ENCODE measurements at places on chromosomes 3 and 15.
A peak's percentile ranks its signal among the peaks of the same experiment; 100 is the strongest.

- H3K27me3 ChIP-seq, result no peaks in the 10 kb centered on the region
- no peak overlapping the region for H3K4me3 ChIP-seq
- DNase-seq, result no peak
- no peaks in the 10 kb centered on the region for H3K36me3 ChIP-seq
- peaks cover 6% of the 10 kb centered on the region for H3K4me1 ChIP-seq
Observed at GRCh38 chr3:72627271-72627670, 221.0 kb downstream of the SHQ1 start.

- H3K4me1 ChIP-seq, result no peaks in the 10 kb centered on the region
- H3K4me3 ChIP-seq, result no peak overlapping the region
- H3K36me3 ChIP-seq, result no peaks in the 10 kb centered on the region
- no peaks in the 10 kb centered on the region for H3K27me3 ChIP-seq
- H3K27ac ChIP-seq, result no peak overlapping the region
Observed at GRCh38 chr3:67790043-67790442, 135.6 kb upstream of the SUCLG2 start.

GRCh38 chr15:60416484-60416883, 18.7 kb upstream of the ANXA2 start:
- H3K27me3 ChIP-seq, result no peaks in the 10 kb centered on the region
- DNase-seq, result no peak
- H3K4me1 ChIP-seq, result no peaks in the 10 kb centered on the region
- peaks cover 12% of the 10 kb centered on the region for H3K36me3 ChIP-seq

GRCh38 chr15:43091859-43092258, 14.0 kb downstream of the UBR1 start:
- no peaks in the 10 kb centered on the region for H3K4me1 ChIP-seq
- DNase-seq, result no peak
- H3K4me3 ChIP-seq, result no peak overlapping the region
- H3K36me3 ChIP-seq, result peaks cover 62% of the 10 kb centered on the region
- H3K27me3 ChIP-seq, result no peaks in the 10 kb centered on the region
- no peak overlapping the region for H3K27ac ChIP-seq

DNA sequence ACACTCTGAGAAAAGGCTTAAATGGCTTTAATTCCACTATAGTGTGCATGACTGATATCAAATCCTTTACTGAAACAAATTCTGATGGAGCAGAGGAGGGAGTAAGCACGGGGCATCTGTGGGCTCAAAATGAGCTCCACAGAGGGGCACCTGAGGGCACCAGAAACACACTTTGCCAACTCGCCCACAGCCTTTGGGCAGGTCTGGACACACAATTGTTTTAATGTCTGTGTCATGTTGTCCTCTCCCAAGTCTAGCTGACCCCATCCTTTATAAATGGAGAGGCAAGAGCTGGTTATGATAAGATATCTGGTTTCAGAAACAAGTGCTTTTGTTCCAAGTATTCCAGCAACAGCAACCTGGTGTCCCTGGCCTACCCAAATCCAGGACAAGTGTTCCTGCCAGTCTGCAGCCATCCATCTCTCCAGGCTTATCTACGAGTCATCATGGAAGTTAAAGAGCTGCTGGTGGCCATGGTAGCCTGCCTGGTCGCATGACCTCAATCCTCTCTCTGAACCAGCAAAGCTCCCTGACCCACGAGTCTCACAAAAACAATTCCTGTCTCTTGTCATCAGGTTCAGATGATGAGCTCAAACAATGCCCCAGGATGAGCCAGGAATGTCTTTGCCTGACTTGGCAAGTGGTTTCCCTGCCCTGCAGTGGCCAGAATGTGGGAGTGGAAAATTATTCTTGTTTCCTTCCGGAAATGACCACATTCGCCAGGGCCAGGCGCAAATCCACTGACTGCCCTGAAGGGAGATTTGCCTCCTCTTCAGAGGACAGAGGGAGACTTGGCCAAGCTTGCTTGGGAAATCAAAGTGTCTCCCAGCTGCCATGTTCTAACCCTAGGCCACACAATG, 64.4 kb upstream of the TPM1 start:
- H3K4me1 ChIP-seq, result peaks cover 19% of the 10 kb centered on the region
- H3K27ac ChIP-seq, result no peak overlapping the region
- no peak for DNase-seq
- H3K36me3 ChIP-seq, result no peaks in the 10 kb centered on the region
- no peaks in the 10 kb centered on the region for H3K27me3 ChIP-seq

DNA sequence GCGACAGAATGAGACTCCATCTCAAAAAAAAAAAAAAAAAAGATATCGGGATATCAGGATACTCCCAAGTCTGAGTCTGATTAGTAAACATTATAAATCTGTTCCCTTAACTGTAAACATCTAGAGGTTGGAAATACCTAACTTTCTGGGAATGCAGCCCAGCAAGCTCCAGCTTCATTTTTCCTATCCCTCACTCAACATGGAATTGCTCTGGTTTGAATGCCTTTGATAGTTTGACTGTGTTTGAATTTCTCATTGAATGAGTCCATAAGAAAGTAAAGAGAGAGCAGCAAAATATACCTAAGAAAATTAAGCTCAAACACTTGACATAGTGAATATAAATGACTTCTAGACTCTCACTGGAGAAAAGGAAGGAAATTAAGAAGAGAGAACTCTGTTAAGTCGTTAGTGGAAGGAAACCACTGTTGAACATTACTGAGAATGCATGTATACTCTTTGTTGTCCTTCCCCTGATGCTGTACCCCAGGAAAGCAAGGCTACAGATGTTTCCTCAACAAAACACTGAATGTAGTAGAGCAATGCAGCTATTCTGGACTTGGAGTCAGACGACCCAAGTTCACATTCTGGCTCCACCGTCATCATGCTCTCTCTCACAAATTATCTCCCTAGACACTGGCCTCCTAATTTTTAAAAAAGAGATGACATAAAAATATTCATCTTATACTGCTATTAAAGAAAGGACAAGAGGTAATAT, 62.4 kb downstream of the CD200 start:
- no peak overlapping the region for H3K27ac ChIP-seq
- H3K36me3 ChIP-seq, result no peaks in the 10 kb centered on the region
- H3K4me3 ChIP-seq, result no peak overlapping the region
- H3K27me3 ChIP-seq, result no peaks in the 10 kb centered on the region
- H3K4me1 ChIP-seq, result peaks cover 12% of the 10 kb centered on the region

GRCh38 chr15:57873564-57874209, 167.2 kb downstream of the POLR2M start:
- no peak overlapping the region for H3K27ac ChIP-seq
- DNase-seq, result no peak
- no peak overlapping the region for H3K4me3 ChIP-seq
- H3K4me1 ChIP-seq, result no peaks in the 10 kb centered on the region
- no peaks in the 10 kb centered on the region for H3K36me3 ChIP-seq

DNA sequence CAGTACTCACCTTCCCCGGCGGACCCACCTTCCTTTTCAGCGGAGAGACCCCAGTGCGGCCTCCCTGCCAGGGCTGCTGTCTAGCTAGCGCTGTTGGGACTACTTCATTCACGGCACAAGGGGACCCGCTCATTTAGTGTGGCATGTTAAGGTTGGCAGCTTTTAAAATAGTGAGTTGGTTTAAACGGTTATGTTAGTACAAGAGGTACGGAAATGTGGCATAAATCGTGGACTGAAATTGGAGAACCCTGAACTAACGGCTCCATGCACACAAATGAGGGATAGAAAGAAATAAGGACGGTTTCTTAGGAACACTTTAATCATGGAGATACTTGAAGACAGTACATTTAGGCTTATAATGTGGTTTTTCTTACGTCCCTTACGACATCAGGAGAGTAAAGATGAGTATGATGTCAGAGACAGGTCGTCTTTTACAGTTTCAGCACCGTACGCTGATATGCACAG, 752 bp downstream of the CEP63 start:
- H3K27ac ChIP-seq, result peak overlapping the region; percentile 91
- peaks cover 15% of the 10 kb centered on the region for H3K4me1 ChIP-seq
- H3K36me3 ChIP-seq, result peaks cover 4% of the 10 kb centered on the region
- no peaks in the 10 kb centered on the region for H3K27me3 ChIP-seq
- DNase-seq, result peak; percentile 36

GRCh38 chr3:177629276-177629675, 432.0 kb upstream of the TBL1XR1 start:
- no peak for DNase-seq
- no peaks in the 10 kb centered on the region for H3K27me3 ChIP-seq
- no peaks in the 10 kb centered on the region for H3K36me3 ChIP-seq
- H3K4me3 ChIP-seq, result no peak overlapping the region
- H3K27ac ChIP-seq, result no peak overlapping the region
- H3K4me1 ChIP-seq, result peaks cover 3% of the 10 kb centered on the region

DNA sequence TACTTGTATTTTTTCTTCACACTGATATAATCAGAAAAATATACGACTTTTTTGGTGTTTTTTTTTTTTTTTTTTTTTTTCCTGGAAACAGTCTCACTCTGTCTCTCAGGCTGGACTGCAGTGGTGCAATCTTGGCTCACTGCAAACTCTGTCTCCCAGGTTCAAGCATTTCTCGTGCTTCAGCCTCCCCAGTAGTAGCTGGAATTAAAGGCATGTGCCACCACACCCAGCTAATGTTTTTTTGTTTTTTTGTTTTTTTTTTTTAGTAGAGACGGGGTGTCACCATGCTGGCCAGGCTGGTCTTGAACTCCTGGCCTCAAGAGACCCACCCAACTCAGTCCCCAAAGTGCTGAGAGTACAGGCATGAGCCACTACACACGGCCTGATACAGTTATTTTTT, 20.8 kb upstream of the DNAAF4 start:
- no peak overlapping the region for H3K4me3 ChIP-seq
- no peaks in the 10 kb centered on the region for H3K4me1 ChIP-seq
- no peak for DNase-seq
- no peak overlapping the region for H3K27ac ChIP-seq
- H3K36me3 ChIP-seq, result no peaks in the 10 kb centered on the region

DNA sequence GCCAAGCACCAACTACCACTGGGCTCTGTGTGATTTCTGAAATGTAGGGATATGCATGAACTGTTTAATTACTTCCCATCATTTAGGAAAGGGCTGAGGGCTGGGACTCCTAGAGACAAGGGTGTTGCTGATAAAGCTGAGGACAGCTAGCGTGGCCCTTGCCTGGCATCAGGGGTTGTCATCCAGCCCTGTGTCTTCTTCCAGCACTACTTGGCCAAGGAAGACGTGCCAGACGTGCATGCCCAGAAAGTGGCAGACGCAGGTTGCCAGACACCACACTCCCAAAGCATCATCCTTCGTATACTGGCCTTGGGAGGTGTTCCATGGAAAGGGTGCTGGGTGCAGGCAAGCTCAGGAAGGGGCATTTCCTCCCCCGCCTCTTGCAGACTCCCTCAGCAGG, 64.8 kb downstream of the LRIG1 start:
- H3K4me3 ChIP-seq, result no peak overlapping the region
- H3K36me3 ChIP-seq, result peaks cover 96% of the 10 kb centered on the region
- no peak for DNase-seq
- H3K27me3 ChIP-seq, result no peaks in the 10 kb centered on the region

DNA sequence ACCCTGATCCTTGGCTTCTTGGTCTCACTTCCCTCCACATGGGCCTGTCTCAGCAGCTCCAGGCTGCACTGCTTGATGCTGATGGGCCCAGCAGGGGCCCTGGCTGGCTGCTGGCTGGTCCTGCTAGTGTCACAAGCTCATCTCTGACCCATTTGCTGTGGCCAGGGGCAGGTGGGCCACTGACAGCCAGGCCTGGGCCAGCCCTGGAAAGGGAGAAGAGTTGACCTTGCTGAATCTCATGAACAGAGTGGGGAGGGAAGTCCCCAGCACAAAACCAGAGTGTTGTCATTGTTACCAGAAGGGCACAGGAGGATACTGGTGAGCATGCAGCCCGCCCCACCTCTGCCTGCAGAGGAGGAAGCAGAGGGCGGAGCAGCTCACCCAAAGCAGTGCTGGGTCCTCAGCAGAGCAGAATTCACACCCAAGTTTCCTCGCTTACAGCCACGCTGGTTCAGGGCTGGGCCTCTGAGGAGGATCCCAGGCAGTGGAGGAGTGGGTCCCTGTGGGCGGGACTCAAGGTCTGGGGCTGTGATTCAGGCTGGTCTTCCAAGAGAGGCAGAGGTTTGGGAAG, 7.6 kb upstream of the KLF15 start:
- H3K4me1 ChIP-seq, result no peaks in the 10 kb centered on the region
- DNase-seq, result no peak
- no peaks in the 10 kb centered on the region for H3K27me3 ChIP-seq
- H3K36me3 ChIP-seq, result no peaks in the 10 kb centered on the region
- H3K27ac ChIP-seq, result no peak overlapping the region

DNA sequence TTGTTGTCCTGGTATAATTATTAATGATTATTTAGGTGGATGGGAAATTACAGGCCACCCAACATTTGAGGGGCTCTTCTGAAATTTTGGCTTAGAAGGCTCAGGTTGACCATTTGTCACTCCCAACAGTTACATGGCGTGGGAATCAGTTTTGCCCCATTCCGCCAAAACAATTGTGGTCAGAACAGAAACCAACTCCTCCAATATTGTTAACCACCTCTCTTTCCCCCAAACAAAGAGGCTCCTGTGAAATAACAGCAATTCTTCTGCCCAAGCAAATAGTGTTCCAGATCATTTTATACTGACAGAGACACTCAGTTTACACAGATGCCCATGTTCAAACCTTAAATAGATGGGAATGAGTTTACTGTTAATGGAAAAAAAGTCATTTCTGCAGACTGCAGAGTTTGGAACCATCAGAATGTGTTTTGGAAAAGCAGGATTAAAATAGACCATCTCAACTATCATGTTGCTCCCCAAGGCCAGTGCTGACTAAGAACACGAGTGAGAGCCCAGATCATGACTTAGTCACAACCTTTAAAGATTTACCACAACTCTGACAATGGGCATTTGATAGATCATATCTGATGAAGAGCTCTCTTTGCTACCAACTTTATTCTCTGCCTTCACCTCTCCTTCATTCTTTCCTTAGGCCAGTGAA, 102.1 kb downstream of the DUT start:
- no peak overlapping the region for H3K27ac ChIP-seq
- H3K4me1 ChIP-seq, result no peaks in the 10 kb centered on the region
- H3K4me3 ChIP-seq, result no peak overlapping the region
- H3K36me3 ChIP-seq, result peaks cover 61% of the 10 kb centered on the region

DNA sequence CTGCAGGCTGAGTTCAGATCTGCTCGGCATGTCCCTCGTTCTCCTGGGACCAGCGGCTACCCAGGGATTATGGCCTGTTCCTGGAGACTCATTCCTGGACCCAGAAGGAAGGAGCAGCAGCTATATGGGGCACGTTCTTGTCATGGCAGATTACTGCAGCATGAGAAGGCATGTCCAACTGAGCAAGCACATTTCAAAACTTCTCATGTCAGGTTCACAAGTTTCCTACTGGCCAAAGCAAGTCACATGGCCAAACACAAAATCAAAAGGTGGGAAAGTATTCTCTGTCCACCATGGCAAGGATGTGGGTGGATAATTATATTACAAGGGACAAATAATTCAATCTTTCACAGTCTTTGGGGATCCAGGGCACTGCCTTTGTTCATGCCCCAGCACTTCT, 71.9 kb upstream of the C15orf39 start:
- no peak overlapping the region for H3K27ac ChIP-seq
- H3K36me3 ChIP-seq, result no peaks in the 10 kb centered on the region
- no peak overlapping the region for H3K4me3 ChIP-seq
- no peak for DNase-seq
- no peaks in the 10 kb centered on the region for H3K27me3 ChIP-seq

- H3K4me1 ChIP-seq, result no peaks in the 10 kb centered on the region
- no peak overlapping the region for H3K27ac ChIP-seq
- H3K27me3 ChIP-seq, result peaks cover 19% of the 10 kb centered on the region
- H3K36me3 ChIP-seq, result no peaks in the 10 kb centered on the region
- H3K4me3 ChIP-seq, result no peak overlapping the region
Observed at GRCh38 chr3:28840976-28841376, 439.9 kb upstream of the RBMS3 start.

GRCh38 chr15:50358845-50359244, 3.8 kb upstream of the GABPB1 start:
- H3K4me1 ChIP-seq, result no peaks in the 10 kb centered on the region
- peaks cover 71% of the 10 kb centered on the region for H3K36me3 ChIP-seq
- no peak overlapping the region for H3K4me3 ChIP-seq
- DNase-seq, result no peak
- no peaks in the 10 kb centered on the region for H3K27me3 ChIP-seq

GRCh38 chr15:71089801-71090200, 25.5 kb upstream of the THSD4 start:
- H3K27me3 ChIP-seq, result no peaks in the 10 kb centered on the region
- no peaks in the 10 kb centered on the region for H3K4me1 ChIP-seq
- no peak for DNase-seq
